Activated CD4-positive, alpha-beta memory T cell treated with anti-CD3 and anti-CD28 coated beads for 36 hours (primary cell): ENCODE measurements at places on chromosomes 4 and X.

DNA sequence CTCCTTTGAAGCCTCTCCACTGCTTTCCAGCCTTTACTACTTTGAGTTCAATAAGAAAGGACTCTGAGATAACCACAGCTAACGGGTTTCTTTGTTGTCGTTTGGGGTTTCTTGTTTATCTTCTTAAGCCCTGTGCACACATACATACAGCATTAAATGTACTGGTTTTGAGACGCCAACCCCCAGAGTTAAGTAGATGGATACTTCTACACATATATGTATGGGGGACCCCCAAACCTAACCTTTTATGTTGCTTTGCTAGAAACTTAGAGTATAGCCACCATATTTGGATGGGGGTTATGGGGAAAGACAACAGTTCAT lies 697 bp downstream of the CEP135 start:
- no peak for DNase-seq

GRCh38 chr4:79338148-79338547 lies 12.3 kb upstream of the NAA11 start:
- no peak for DNase-seq

DNA sequence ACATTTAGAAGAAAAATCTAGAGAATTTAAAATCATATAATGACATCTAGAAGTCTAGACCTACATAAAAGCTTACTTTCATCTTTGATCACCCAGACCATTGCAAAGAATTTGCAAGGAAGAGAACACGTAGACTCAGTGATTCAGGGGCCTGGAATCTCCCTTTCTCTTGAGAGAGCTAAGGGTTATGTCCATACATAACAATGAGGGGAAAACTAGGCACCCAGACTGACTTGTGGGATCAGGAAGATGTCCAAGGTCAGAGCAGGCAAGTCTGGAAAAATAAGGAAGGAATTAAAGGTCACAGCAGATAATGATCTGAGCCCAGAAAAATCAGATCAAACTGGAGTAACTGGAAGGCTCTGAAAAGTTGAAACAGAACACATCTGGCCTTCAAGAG lies 198.4 kb upstream of the SFRP2 start:
- DNase-seq = no peak

DNA sequence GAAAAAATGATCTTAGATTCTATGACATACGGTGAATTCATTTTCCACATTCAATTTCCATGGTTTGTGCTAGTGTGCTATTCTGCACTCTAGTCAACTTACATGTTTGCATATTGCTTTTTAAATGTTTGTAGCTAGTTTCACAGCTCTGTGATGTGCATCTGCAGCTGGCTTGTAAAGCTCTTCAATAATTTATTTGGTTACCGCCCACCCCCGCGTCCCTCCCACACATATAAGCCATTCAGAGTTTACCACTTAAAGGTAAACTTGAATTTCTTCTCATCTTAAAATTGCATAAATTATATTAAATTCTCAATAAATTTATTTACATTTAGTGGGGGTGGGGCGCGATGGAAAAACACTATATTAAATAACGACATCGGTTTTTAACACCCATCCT lies 291 bp upstream of the NBDY start:
- peak; percentile 38 for DNase-seq

DNA sequence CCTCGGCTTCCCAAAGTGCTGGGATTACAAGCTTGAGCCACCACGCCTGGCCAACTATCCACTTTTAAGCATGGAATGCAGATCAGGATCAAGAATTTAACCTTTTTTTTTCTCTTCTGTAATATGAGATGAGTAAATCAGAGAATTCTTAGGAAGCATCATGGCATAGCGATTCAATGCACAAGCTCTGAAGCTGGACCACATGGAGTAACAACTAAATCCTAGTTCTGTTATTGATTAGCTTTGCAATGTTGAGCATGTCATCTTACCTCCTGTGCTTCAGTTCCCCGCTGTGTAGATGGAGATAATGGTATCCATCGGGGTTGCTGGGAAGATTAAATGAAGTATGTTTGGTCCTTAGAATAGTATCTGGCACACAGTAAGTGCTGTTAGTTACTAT lies 1.9 kb upstream of the SNX25 start:
- no peak for DNase-seq

GRCh38 chrX:118550792-118551191 lies 55.2 kb downstream of the DOCK11 start:
- no peak for DNase-seq

- DNase-seq = peak; percentile 25
These were observed 46.1 kb upstream of the FAM9C start for GRCh38 chrX:13090339-13091110.

GRCh38 chrX:65644621-65645289 lies 22.7 kb upstream of the MSN start:
- peak; percentile 43 for DNase-seq

- DNase-seq = no peak
These were observed 137.5 kb downstream of the PALLD start for GRCh38 chr4:168634276-168634802.

GRCh38 chrX:153671589-153672530 lies 1.8 kb downstream of the PNCK start:
- no peak for DNase-seq

DNA sequence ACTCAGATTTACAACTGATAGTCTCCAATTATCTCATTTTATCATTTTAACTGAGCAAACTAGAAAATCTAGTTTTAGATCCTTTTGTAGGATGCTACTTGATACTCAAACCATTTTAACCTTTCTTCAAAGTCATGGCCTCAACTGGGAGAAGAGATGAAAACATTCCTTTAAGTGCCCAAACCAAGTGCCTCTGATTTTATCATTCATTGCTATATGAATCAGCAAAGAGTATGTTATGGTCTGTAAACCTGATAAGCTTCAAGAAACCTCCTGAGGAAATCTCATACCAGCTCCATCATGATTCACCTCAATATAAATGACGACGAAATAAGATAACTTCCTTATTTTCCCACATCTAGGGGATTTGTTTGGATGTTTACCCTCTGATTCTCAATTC lies 119.9 kb downstream of the FAM13A start:
- no peak for DNase-seq

- DNase-seq = peak; percentile 29
These were observed 117.8 kb upstream of the NOCT start for GRCh38 chr4:138897811-138898226.

DNA sequence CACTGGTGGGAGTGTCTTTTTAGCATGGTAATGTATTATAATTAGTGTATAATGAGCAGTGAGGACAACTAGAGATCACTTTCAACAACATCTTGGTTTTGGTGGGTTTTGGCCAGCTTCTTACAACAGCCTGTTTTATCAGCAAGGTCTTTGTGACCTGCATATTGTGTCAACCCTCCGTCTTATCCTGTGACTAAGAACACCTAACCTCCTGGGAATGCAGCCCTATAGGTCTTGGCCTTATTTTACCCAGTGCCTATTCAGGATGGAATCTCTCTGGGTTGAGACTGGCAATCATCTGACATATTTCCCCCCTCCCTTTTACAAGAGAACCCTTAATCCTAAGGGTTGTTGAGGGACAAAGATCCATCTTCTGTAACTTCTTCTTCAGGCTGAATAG lies 21.9 kb upstream of the ADH4 start:
- no peak for DNase-seq

DNA sequence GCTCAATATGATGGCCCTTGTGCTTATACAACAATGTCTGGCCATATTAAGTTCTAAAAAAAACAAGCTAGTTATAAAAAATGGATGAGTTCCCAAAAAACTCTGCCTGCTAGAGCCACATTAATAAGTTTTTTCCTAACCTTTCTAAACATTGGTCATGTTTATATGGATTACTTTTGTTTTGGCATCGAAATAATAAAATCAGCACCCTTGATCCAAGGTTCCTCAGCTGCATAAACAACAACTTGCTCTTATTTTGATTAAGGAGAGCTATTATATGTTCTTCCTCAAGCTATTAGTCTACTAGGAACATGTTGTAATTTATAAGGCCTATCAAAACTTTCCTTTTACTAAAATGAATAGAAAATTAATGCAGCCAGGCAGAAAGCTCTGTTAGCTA lies 48.4 kb downstream of the UNC5C start:
- DNase-seq = no peak

DNA sequence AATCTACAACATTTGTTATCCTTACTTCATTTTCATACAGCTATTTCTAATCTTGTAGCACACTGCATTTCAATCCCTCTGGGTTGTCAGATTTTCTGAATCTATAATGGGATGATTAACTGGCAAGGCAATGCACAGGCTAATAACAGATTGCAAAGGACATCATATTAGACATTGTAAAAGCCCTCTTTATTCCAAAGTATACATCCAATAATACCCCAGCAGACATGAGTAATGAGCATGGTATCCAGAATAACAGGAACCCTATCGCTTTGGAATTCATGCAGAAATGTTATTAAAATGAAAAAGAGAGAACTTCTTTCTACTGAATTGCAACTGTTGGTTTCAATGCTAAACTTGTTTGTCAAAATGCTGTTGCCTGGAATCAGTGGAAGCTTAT lies 122.9 kb downstream of the C4orf33 start:
- no peak for DNase-seq
